Effector memory CD8-positive, alpha-beta T cell (primary cell): ENCODE measurements at places on chromosomes 2 and 18.

DNA sequence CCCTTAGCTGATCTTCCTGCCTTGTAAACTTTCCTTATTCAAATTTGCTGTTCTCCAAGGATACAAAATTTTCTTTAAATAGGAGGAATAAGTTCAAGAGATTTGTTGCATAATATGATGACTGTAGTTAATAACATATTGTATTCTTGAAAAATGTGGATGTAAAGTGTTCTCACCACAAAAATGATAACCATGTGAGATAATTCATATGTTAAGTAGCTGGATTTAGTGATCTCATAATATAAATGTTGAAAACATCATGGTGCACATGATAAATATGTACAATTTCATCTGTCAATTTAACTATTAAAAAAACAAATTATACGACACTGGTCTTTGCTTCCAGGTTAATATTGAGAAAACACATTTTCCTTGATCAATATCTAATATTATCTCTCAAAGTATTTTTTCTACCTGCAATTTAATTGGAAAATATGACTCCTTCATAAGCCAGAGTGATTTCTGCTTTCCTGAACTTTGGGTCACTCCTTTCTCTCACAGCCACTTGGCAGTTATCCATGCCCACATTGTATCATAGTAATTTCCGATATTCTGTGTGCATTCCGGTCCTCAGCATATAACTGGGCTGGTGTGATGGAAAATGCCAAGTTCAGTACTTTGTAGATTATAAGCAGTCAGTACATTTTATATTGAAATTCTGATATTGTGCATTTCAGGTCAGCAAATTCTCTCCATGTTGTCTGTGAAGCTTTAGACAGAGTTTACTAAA lies 152.6 kb downstream of the GULP1 start:
- no peak for DNase-seq

DNA sequence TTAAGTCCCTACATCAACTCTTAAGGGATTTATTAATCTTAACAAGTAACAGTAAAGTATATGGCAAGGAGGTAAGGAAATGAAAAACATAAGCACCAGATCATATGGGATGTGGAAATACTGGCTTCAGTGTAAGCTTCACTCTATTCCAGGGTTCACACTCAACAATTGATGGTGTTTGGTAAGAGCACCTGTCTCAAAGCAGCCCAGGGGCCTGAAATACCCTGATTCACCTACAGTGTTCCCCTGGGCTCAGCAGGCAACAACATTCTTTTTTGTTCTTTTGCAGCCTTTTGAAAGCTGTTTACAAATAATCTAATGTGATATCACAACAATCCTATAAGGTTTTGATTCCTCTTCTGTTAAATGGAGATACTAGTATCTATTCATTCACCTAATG lies 1.2 kb upstream of the MLPH start:
- DNase-seq, result no peak

DNA sequence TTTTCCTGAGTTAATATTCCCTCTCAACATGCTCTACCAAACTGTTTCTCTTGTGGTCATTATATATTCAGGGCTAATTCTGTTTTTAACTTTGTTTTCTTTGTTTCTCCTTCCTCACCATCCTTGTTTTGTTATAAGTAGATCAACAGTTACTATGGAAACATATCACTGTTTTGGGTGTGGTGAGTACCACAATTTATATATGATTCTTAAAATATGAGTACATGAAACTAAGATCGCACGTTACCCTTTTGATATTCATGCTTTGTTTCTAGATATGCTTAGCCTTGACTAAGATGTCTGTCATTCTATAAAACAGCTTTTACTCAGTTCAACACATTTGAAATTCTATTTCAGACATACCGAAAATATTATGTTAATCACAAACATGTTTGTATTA lies 232.3 kb upstream of the ITGA4 start:
- no peak for DNase-seq

GRCh38 chr2:20633794-20634506 lies 16.9 kb downstream of the HS1BP3 start:
- DNase-seq, result no peak

DNA sequence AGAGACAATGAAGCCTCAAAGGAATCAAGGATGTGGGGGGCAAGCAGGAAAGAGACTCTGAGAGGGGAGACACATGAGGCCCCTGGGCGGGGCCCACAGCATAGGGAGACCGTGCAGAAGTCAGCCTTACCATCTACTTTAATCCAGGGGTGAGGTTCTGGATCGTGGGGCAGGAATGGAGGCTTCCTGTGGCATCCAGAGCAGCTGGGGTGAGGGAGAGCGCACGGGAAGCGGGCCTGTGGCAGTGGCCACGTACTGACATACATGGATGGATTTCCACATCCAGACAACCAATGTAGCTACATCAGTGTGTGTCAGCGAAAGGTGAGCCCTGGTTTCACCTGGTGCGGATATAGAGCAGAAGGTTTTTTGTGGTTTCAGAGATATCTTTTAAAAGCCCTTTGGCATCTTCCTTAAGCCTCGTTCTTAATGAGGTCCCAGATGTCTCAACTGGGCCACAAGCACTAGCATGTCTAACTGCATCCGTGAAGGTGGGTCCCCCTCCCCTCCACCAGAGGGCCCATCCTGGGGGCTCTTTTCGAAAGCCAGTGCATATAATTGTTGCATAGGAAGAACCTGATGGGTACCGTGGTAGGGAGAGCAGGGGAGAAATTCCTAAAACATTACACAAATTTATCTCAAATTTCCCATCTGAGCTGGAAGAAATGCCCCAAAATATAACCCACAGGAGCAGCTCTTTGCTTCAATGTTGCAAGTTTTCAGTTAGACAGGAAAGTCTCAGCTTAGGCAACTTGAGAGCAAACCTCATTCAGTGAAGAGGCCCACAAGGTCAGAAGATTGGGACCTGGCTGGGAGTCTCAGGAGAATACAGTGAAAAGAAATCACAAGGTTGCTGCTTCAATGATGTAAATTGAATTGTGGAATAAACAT lies 90.9 kb downstream of the SP3 start:
- no peak for DNase-seq

DNA sequence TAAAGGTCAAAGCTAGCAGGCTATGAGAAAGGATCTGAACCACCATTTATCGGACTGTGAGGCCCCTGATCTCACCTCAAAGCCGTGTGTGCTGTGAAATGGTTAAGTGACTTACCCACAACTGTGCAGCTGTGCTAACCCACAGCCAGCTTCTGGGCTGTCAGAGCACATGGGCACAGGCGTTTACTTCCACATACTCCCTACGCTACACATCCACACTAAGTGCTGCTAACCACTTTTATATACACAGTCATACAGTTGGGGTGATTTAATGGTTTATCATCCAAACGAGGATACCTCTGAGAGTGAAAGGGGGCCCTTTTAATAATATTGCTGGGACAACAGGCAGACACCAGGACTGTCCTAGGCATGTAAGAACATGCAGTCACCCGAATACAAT lies 37.3 kb downstream of the CYRIA start:
- DNase-seq, result no peak

- no peak for DNase-seq
These were observed 138.8 kb upstream of the SATB2 start for GRCh38 chr2:199596549-199596948.

DNA sequence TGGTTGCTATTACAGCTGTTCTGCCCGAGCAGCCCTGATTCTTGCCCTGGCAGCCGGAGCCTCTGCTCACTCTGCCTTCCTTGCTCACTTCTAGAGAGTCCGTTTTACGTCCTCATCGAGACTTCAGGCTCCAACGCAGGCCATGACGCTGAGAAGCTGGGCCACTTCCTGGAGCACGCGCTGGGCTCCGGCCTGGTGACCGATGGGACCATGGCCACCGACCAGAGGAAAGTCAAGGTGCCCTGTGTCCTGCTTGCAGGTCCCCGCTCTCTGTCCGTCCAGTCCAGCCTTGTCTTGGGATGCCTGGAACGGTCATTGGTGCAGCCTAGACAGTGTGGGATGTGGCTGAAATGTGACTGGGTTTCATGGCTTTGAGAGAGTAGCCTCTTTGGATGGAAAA lies 16.7 kb downstream of the D2HGDH start:
- no peak for DNase-seq

- DNase-seq, result no peak
These were observed 451.4 kb upstream of the ID2 start for GRCh38 chr2:8230466-8230865.

DNA sequence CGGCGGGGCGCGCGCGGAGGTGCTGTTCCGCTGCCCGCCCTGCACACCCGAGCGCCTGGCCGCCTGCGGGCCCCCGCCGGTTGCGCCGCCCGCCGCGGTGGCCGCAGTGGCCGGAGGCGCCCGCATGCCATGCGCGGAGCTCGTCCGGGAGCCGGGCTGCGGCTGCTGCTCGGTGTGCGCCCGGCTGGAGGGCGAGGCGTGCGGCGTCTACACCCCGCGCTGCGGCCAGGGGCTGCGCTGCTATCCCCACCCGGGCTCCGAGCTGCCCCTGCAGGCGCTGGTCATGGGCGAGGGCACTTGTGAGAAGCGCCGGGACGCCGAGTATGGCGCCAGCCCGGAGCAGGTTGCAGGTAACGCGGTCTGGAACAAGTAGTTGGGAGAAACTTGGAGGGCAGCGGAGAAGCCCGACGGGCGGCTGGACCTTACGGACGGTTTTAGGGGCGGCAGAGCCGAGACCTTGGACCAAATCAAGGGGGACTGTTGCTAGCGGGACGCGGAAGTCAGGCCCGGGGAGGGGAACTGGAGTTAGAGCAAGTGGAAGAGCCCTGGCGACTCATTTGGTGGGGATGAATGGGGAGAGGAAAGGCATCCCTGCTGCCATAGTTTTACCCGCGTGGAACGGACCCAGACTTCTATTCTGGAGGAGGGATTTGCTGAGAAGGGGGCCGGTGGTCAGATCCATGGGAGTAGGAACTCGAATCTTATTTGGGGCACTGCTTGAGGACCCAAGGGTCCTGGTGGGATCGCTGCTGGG lies 573 bp downstream of the IGFBP2 start:
- DNase-seq, result no peak

- DNase-seq, result no peak
These were observed 122.1 kb downstream of the SH3BP4 start for GRCh38 chr2:235073868-235074413.

DNA sequence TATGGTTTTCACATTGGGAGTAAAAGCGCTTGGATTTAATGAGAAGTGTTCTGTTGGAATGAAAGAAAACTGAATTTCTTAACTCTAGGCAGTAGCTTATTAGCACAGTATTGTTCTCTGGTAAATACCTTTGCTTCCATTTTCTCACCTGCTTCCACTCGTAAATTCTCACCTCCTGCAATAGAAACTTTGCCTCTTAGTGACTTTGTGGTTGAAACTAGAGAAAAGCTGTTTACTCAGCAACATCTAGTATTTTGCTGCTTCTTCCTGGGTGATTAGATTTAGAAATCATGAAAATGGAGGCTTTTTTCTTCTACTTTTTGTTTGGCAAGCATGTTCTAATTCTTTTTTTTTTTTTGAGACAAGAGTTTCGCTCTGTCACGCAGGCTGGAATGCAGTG lies 385.4 kb downstream of the SPAG16 start:
- no peak for DNase-seq

DNA sequence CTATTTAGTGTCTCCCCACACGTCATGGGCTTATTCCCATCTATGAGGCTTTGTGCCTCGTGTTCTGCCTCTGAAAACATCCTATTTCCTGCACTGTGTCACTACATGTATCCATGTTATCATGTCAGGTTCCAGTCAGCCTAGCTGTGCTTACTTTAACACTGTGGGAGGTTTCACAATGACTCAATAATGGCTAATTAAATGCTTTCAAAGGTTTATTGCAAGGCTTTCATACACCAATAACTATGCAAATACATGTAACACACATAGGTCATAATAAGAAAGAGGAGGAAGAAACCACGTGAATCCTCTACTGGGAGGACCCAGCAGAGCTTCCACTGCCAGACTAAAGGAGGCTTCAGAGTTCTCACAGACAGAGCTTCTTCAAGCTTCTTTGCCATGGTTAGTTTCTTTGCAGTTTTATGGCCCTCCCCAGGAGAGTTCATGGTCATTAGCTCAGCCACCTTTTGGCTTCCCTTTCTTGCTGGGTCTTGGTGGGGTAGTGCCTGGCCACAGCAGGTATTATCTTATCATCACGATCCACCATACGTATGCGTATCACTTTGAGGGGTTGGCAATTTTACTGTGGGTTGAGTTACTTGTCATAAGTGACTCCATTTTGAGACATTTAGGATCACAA lies 5.1 kb upstream of the COLEC12 start:
- DNase-seq, result no peak

- DNase-seq, result no peak
These were observed 14.2 kb downstream of the SCN9A start for GRCh38 chr2:166361351-166362153.

- no peak for DNase-seq
These were observed 64.7 kb upstream of the ASAP2 start for GRCh38 chr2:9141706-9142460.

DNA sequence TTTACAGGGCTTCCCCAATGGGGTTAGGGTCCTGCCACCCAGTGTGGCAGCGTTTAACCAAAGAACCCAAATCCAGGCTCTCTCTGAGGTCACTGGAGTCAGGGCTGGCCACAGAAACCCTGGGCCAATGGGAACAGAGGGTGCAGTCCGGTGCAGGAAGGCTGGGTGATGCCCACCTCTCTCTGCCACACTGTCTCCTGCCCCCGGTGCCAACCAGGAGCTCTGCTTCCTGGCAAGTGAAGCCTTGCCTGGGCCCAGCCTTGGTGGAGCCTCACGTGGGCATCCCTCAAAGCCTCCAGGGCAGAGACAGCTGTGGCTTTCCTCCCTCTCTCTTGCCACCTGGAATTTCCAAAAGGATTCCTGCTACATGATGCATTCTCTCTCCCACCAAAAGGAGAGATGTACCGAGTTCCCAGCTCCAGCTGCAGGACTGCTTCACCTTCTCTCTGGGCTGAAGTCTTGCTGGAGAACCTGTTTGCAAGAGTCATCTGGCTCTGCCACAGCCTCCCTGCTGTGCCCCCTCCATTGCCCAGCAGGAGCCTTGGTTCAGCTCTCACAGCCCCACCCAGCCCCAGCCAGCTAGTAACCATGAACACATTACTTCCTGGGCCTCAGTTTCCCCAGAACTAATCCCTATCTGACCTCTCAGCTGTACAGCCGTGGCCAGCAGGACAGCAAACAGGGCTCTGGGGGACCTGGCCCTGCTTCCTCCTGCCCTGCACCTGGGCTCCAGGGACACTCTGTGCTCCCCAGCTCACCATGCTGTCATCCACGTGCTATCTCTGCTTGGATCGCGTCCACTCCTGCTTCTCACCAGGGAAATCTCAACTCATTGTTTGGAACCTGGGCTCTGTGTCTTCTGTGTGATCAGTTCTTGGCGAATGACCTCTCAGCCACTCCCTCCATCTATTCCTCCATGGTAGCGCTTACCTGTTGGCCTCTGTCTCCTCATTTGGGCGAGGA lies 43.4 kb downstream of the KCNF1 start:
- no peak for DNase-seq

DNA sequence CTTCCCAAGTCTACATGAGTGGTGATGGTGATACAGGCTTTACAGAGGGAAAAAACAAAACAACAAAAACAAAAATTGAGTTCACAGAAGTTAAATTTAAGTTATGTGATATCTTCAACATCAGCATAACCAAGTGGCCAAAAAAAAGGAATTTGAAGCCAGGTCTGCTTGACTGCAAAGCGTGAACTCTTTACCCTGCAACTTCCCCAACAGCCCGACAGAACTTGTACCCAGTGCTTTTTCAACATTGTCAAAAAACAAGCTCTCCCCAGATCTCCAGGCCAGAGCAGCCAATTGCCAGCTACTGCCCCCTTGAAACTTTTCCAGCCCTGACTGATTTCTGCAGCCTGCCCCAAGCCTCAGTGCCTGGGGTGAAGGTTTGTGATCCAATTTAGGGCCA lies 76.7 kb downstream of the RNF144A start:
- DNase-seq, result no peak

GRCh38 chr2:117956036-117956796 lies 57.7 kb downstream of the CCDC93 start:
- no peak for DNase-seq
